Activated naive CD4-positive, alpha-beta T cell (primary cell): ENCODE measurements at places on chromosomes 2 and 18.
A peak's percentile ranks its signal among the peaks of the same experiment; 100 is the strongest.

DNA sequence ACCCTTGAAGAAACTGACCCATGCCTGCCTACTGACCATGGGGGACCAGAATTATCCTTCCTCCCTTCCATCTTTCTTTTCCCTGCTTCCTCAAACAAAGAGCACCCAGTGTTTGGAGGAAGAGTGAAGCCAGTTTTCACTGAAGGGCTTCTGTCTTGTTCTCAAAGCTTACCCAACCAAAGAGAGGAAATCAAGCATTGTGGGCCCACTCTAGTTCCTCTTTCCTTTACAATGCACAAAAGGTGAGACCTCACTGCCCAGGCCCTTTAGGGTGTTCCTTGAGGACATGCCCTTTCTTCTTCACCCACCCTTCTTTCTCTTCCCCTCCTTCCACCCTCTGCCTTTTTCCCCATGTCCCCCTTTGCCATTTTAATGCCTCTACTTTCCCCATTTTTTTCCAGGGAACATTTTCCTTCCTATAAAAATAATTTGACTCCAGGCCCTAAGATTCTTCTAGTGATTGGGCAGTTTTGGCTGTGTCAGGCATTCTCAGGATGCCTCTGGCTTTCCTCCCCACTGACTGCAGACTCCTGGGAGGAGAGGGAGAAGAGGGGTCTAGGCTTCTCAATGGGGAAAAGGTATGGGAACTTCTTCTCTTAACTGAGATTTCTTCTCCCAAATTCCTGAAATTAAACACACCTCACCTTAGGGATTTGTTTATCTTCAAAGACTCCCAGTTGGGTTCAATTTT lies 126.6 kb upstream of the RMDN2 start:
- no peak for DNase-seq

DNA sequence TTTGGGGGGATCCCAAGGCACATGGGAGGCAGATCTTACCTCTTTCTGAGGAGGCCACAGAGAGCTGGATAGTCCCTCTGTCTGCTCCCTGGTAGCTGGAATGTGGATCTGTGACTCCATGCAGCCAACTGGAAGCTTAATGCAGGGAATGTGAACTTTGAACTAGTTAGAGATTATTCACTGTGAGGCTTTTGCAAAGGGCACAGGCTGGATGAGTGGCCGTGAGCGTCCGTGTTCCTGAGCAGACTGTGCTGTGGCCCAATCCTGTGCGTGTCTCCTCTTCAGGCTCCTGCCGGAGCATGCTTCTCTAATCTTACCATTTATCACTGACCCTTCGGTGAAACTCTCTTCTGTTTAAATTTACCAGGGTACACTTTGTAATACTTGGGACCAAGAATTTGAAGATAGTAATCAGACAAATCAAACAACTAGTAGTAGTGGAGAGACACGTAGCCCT lies 187.6 kb downstream of the PTPRM start:
- no peak for DNase-seq

GRCh38 chr2:215430528-215431187 lies 5.2 kb downstream of the FN1 start:
- no peak for DNase-seq

- DNase-seq: peak; percentile 9
Observed at GRCh38 chr2:37323781-37324535, 675 bp downstream of the PRKD3 start.

DNA sequence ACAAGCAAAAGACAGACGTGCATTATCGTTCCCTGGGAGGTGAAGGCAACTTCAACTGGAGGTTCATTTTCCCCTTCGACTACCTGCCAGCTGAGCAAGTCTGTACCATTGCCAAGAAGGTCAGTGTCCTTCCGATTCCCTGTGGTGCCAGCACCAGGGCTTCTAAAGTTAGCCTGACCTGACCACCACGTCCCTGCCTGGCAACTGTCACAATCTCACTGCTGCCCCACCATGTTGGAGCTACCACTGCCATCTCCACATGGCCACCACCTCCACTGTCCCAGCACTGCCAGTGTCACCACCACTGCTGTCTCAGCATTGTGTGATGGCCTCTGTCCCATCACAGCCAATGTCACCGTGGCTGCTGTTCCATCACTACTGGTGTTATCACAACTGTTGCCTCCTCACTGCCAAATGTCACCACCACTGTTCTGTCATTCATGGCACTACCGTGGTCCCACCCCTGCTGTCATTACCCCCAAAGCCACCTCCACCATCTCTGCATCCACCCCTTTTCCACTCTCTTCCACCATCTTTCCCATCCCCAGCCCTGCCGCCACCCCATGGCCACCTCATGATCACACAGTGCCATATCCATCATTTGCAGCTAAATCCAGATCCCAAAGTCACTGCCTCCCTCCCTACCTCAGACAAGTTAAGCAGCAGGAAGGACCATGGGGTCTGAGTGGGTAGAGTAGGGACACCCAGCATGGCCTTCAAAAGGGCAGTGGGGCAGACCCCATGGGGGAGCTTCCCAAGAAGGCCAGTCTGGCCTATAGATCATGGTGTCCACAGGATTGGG lies 216.5 kb downstream of the DYSF start:
- DNase-seq: no peak

DNA sequence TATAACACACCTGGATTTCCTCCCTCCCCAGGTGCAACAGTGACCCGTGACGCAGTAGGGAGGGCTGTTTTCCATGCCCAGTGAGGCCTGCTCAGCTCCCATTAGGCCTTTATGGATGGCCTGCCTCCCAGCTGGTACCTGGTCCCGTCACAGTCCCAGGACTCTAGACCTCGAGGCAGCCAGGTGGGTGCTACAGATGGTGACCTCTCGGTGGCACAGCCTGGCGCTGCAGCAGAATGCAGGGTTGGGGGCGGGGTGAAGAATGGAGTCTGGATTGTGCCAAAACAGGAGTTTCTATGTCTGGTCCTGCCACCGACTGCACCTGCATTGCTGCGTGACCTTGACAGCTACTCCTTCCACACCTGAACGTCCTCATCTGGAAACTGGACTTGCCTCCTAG lies 18.0 kb upstream of the YWHAQ start:
- DNase-seq: no peak

DNA sequence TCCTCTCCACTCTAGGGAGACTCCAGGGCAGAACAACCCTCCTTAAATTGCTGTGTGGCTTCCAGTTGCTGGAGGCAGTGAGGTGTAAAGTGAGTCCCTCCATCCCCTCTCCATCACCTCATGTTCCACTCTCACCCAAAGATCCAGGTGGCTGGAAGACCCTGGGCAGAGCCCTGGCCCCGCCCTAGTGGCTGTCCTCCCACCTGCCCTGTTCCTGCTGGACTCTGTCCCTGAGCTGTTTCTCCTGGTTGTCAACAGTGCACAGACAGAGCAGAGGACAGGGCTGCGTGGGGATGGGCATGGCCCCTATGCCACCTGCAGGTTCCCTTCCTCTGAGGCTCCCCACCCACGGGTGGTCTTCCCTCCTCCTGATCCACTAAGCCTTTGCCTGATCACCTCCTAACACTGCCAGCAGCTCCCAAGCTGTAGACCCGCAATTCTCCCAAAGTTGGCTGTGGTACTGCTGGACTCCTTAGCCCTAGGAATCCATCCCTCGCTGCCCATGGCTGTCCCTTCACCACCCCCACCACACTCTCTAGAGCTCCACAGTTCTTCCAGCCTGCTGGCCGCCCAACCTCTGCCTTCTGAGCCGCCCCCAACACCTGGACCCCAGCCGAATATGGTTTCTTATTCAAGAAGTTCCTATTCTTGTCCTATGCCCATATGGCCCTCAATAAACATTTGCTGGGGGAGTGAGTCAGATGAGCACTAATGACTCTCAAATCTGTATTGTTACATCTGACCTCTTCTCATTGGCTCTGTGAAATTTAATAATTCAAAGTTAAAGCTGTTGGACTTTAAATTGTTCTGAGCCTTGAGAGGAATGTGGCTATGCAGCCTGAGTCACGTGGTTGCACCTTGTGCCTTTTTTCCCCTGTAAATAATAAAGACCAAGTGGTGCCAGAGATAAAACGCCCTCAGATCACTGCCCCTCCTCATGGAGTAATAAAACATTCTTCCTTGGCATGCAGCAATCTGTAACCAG lies 260.0 kb upstream of the HS6ST1 start:
- DNase-seq: no peak

DNA sequence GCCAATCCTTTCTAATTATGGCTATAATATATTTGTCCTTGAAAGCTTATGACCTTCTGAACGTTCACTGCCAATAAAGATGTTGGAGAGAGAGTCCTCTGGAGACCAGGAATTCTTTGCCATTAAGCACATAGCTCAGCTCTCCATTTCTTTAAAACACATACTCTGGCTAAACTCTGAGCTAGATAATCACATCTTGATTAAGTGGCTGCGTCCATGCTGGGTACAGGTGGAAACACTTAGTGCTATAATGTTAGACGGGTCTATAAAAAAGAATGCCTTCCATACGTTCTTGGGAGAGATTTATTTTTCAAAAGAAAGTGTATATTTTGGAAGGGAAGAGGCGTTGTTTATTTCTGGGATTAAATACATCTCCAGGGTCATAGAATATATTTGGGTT lies 314.5 kb downstream of the LPIN1 start:
- DNase-seq: no peak

DNA sequence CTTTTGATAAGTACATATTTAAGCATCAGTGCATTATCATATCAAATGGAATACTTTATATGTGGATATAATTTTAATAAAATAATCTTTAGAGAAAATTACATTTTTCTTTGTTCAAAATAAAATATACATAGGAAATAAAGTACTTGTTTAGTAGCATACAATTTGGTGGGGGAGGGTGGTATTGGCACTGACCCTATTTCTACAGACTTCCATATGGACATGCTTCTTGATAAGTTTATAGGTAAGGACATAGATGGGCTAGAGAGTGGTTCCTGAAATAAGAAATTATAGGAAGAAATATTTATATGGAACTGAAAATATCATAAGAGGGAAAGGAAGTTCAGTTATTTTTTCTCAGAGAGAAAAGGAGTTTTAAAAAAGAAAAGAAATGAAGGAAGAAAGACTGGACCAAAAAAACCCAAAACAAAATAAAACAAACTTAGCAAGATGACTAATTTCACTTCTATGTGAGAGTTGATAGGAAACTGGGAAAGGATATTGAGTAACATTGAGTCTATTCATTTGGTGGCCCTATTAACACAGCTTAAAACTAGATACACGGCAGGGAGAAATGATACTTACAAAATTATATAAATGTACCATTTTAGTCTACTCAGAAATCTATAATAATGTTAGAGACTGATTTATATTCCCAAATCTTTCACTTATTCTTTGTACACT lies 505.9 kb downstream of the ERBB4 start:
- no peak for DNase-seq
